ENCODE measurements at places on chromosomes 13 and 19.

GRCh38 chr19:2977746-2978138, 378 bp downstream of the TLE6 start:
- DNase-seq: no peak

- DNase-seq: no peak
These were observed 1628.2 kb upstream of the SLC10A2 start for GRCh38 chr13:104694397-104694796.

GRCh38 chr13:46553521-46553885, 533 bp downstream of the LRCH1 start:
- DNase-seq: no peak

DNA sequence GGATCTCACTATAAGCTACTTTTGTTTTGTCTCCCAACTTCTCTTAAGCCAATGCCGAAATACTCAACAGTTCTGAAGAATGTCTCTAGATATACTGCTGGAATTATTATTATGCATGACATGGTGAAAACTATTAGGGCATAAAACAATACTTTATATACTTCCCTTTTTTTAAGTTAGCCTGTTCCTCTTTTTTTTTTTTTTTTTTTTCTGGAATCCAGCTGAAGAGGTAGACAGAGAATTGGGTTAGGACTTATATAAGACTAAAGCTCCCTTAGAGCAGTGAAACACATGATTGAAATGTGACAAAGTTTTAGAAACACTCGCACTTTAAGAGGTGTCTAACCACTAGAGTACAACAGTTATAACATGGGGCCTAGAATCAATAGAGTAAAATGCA, 850.9 kb upstream of the PCDH9 start:
- no peak for DNase-seq

DNA sequence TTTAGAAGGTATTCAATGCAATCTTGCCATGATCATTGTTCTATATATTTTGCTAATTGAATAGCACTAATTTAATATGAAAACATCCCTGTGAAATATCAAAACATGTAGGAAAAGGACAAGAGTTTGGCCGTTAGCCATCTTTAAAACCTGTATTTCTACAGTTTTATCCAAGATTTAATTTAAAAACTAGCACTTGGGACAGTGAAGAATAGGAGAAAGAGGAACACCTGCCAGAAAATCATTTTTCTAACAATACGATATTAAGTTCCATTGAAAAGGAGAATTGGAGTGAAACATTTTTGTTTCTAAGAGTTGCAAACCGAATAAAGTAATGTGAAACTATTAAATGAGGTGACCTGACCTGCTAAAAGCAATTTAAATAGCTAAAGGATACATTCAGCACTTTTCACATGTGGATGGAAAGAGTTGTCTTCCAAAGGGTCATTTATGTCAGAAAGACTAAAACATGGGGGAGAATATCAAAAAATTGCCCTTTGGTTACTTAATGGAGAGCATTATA, 1673.6 kb upstream of the MIR17HG start:
- DNase-seq: no peak

GRCh38 chr19:8595651-8596050, 14.9 kb downstream of the ADAMTS10 start:
- no peak for DNase-seq

- no peak for DNase-seq
These were observed 1268.2 kb downstream of the SLITRK1 start for GRCh38 chr13:82614086-82614485.

- no peak for DNase-seq
These were observed 666.4 kb downstream of the OLFM4 start for GRCh38 chr13:53694814-53695532.

- no peak for DNase-seq
These were observed 7.9 kb downstream of the SIPA1L3 start for GRCh38 chr19:37914908-37915307.

DNA sequence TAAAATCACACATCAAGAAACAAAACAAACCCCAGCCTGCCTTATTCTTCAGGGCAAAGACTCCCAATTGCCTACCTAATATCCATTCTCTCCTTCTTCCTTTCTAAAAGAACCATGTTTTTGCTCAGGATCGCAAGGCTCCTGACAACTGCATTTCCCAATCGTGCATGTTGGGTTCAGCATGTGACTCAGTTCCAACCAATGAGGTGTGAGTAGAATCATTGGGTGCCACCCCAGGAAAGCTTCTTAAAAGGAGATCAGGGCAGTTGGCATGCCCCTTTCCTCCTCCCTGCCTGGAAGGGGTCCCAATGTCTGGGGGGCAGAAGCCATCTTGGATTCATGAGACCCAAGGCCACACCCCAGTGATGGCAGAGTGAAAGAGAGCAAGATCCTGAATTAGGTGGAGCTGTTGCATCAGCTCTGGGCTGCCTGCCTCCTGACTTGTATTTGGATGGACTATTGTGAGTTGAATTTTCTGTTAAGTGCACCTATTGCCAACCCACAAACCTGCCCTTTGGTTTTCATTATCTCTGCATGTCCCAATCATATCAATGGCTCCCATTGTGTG, 26.0 kb upstream of the UBAC2 start:
- no peak for DNase-seq

- DNase-seq: no peak
These were observed 7.3 kb downstream of the SIRT6 start for GRCh38 chr19:4174895-4175668.

All from activated T-helper 1 cell treated with anti-CD3 and anti-CD28 coated beads, Interleukin-12 subunit alpha, Interleukin-12 subunit beta, Interleukin-2, Interleukin-4 antibody, amounts not matched to agents 30 ng/mL and 10 ng/mL and 1 ng/mL, durations not matched to agents 14 hours and 24 hours and 36 hours (primary cell).